ENCODE measurements at places on chromosomes 1 and 21. TPM values are rescaled to one million over a fixed set of nuclear protein-coding genes. Genes with fewer than 3 reads are reported as not detected.

- no peak for DNase-seq
Observed at GRCh38 chr1:211341999-211342398, 15.4 kb downstream of the TRAF5 start.

DNA sequence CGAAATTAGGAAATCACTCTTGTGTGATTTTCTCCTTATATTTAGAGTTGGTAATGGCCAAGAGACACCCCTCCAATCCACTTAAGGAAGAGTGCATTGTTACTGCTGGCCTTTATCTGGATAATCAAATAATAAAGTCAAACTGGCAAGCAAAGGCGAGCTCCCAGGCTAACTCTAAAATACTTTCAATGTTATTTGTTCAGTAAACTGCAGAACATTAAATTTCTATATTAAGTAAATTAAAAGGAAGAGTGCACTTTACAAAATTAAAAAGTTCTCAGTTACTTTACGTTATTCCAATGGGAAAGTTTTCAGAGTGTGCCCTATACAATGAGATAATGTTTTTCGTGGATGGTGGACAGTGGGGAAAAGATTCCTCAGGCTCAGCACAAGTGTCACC lies 562.4 kb upstream of the BEND5 start:
- no peak for DNase-seq

DNA sequence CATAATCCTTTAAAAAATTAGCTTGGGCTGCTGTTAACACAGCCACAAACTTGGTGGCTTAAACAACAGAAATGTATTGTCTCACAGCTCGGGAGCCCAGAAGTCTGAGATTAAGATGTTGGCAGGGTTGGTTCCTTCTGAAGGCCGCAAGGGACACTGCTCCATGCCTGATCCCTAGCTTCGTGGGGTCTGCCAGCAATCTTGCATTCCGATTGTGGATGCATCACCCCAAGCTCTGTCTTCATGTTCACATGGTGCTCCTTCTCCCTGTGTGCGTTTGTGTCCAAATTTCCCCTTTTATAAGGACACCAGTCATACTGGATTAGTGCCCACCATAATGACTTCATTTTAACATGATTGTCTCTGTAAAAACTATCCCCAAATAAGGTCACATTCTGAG lies 5.0 kb upstream of the HHIPL2 start:
- DNase-seq: peak; percentile 66

GRCh38 chr1:81053826-81054225 lies 746.9 kb upstream of the ADGRL2 start:
- no peak for DNase-seq

GRCh38 chr1:99598738-99599411 lies 47.0 kb upstream of the PALMD start:
- DNase-seq: no peak

The KCNE2 gene
- 0.23 TPM for polyA plus RNA-seq

The C1orf87 gene
- polyA plus RNA-seq: not detected

The NPHS2 gene
- not detected for polyA plus RNA-seq
